ENCODE measurements at places on chromosomes 2 and 18.

- DNase-seq = no peak
These were observed 73.2 kb upstream of the NRP2 start for GRCh38 chr2:205609113-205609512.

- no peak for DNase-seq
These were observed 221.1 kb upstream of the ATP5MC3 start for GRCh38 chr2:175402571-175402970.

- DNase-seq = no peak
These were observed 307.8 kb downstream of the NDUFA10 start for GRCh38 chr2:239717319-239717675.

DNA sequence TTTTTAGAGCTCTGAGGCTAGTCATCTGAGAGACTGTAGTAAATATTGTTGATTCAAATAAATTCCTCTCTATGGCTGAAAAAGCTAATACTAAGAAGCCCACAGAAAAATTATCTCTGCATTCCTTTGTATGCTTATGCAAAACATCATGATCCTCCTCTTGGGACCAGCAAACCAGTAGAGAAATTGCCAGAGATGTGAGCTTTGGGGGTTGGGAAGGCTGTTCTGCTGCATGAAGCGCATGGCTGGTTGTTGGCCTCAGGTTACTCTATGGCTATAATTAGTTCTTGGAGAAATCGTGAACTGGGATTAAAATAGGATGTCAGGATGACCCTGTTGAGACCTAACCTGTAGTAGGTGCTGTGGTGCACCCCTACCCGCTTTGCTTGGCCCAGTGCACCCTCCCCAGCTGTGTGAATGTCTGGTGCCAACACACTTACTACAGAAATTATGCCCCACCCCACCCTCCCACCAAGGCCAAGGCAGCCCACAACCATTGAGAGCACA is 35.5 kb upstream of the C1D start:
- DNase-seq = no peak

GRCh38 chr18:8794156-8794933 is 89.0 kb downstream of the MTCL1 start:
- no peak for DNase-seq

DNA sequence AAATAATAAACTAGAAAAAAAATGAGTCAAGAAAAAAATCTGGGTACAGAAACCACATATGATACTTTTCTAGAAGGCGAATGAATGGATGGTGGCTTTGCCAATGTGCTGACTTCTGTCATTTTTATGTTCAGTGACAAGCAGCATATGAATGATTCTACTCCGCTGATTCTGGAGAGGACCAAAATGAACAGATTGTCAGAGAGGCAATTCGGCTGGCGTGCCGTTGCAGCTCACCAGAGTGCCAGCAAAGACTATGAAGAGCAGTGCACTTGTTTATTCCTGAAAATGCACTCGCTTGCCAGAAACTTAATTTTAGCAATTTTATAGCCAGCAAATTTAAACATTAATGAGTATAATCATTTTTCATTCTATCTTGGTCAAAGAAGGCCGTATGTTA is 105.9 kb upstream of the NYAP2 start:
- no peak for DNase-seq

DNA sequence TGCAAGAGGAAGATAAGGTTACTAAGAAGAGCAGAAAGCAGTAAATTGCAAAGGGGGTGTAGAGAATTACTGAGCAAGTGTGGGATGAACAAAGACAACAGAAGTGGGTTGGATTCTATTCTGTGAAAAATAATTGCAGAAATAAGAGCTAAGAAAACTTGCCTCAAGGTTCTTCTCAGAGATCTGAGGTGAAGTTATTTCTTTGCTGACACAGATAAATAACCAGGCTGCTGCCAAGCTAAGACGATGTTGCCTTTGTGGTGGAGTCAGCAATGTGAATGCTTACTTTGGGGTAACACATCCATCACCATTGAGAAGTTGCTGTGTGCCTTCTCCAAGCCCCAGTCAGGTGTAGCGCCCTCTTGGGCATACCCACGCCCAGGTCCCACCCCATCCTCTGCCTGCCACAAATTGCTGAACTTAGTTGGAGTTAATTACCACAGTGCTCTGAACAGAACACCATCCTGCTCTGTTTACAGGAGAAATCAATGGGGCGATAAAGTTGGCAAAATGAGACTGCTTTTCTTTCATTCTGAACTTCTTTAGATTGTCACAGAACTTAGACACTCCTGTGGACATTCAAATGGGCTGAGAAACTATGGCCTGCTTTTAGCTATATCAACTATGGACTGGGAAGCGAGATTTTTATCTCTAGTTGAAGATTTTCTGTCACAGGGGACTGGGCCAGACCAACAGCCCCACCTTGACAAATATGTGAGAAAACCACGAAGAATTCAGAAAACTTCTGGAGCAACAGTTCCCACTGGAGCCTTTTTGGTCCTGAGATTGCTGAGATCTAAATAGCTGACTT is 283.6 kb downstream of the TMX3 start:
- DNase-seq = no peak

- no peak for DNase-seq
These were observed 164.3 kb upstream of the APCDD1 start for GRCh38 chr18:10289951-10290637.

All from stimulated activated CD8-positive, alpha-beta memory T cell treated with anti-CD3 and anti-CD28 coated beads, Interleukin-4, amount 100 ng/mL, for 1 hour (primary cell).